NCI-H2171 (cell line): ENCODE measurements at places on chromosomes 1 and 21.
A peak's percentile ranks its signal among the peaks of the same experiment; 100 is the strongest.

DNA sequence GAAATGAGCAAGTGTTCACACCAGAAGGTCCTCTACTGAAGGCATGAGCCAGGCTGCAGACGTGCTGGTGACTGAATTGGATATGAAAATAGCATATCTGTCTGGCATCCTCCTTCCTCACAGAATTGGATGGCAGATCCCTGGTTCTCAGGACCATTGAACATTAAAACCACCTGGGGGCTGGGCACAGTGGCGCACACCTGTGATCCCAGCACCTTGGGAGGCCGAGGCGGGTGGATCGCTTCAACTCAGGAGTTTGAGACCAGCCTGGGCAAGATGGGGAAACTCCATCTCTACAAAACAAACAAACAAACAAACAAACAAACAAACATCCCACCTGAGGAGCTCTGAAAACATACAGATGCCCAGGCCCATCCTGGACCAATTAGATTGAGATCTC is 23.4 kb downstream of the TEX35 start:
- DNase-seq = no peak

GRCh38 chr1:200903793-200904192 is 9.1 kb downstream of the INAVA start:
- DNase-seq = no peak

DNA sequence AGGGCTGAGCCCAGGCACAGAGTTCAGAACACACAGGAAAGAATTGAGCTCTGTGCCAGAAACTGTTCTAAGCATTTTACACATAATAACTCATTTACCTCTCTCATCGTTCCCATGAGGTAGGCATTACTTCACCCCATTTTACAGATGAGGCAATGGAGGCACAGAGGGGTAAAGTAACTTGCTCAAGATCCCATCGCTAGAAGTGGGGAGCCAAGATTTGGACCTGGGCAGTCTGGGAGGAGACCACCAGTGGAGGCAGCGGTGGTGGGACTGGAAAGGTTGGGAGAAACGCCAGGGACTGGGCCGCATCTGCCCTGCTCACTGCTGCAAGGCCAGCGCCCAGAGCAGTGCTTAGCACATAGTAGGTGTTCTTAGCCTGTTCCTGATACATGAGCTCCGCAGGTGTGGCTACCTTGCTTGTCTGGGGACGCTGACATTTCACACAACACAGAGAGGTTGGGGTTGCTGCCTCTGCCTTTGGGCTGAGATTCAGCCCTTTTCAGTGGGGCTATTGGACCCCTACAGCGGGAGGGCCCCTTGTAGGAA is 27.8 kb upstream of the EPS8L3 start:
- no peak for DNase-seq

- DNase-seq = no peak
Measured at GRCh38 chr1:162070825-162071224, 1.3 kb downstream of the NOS1AP start.

GRCh38 chr1:8249838-8250237 is 68.1 kb upstream of the SLC45A1 start:
- no peak for DNase-seq

- no peak for DNase-seq
Measured at GRCh38 chr1:19073311-19074186, 117.1 kb upstream of the IFFO2 start.

DNA sequence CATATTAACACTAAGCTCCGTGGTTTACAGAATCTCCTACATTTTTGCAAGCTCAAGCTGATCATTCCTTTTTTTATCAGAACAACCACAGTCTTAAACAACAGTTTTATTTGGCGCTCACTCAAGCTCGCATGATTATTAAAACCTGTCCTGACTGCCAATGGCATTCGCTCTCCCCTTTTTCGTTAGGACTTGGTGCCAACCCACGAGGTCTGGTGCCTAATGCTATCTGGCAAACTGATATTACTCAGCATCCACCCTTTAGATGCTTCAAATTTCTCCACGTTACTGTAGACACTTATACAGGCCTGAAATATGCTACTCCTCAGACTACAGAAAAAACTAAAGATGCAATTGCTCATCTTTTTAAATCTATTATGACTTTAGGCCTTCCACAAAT is 23.0 kb upstream of the ITLN1 start:
- DNase-seq = no peak

GRCh38 chr1:246153796-246154212 is 353.3 kb downstream of the SMYD3 start:
- DNase-seq = no peak

- DNase-seq = peak; percentile 84
Measured at GRCh38 chr1:9352377-9353134, 59.9 kb downstream of the SPSB1 start.

DNA sequence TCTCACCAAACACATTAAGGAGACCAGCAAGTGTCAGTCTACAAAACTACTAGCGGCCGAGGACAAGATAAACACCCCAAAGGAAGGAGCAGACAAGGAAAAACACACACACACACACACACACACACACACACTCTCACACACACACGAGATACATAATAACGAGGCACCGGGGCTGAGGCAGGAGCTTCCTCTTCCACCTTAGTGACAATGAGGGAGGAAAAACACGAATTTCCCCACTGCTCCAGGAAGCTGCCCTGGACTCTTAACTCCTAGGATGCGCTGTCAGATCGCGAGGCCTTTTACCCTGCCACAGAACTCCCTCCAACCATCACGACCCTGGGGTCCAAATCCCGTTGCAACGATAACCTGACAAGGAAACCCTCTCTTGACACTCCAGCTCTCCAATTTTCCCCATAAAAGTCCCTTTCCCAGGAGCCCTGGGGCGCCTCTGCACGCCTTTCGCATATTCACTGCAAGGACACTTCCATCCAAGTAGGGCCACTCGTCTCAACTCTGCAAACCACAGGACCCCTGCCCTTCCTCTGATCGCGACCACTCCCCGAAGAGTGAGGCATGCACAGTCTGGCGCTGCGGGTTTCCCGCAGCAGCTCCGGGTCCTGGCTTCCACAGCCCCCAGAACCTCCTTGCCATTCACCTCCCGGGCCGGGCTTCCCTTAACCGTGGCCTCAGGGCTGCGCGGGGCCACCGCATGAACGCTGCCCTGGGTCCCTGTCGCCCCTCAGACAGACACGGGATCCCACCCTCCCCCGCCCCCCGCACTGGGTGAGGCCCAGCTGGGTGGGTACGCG is 581 bp downstream of the ETV3 start:
- DNase-seq = no peak

- DNase-seq = no peak
Measured at GRCh38 chr1:2180297-2181245, 14.0 kb downstream of the FAAP20 start.

DNA sequence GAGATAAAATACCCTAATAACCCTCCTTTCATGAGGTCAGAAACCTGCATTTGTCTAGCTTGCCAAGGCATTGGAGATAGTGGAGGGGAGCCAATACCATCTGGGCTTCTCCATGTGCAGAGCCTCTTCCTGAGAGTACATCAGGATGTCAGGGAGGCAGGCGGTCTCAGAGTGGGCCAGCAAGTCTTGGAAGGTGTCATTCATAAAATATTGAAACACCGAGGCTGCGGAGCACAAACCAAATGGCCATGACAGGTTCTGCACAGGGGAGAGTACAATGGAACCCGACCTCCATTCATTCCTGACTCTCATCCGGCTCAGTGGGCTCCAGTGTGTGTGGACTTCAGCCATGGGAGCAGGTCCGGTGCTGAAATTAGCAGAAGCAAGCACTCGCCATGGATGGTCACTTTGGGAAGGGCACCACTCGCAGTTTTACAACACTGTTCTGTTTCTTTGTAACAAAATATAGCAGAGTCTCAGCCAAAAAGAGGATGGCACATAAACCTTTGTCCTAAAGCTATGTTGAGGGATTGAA is 446.6 kb downstream of the SIPA1L2 start:
- no peak for DNase-seq

GRCh38 chr1:8200317-8201115 is 117.4 kb upstream of the SLC45A1 start:
- DNase-seq = no peak

GRCh38 chr1:174075245-174075692 is 53.1 kb upstream of the RC3H1 start:
- DNase-seq = no peak

- no peak for DNase-seq
Measured at GRCh38 chr1:179976970-179977651, 22.5 kb downstream of the CEP350 start.
